ENCODE measurements at places on chromosomes 4 and X.

DNA sequence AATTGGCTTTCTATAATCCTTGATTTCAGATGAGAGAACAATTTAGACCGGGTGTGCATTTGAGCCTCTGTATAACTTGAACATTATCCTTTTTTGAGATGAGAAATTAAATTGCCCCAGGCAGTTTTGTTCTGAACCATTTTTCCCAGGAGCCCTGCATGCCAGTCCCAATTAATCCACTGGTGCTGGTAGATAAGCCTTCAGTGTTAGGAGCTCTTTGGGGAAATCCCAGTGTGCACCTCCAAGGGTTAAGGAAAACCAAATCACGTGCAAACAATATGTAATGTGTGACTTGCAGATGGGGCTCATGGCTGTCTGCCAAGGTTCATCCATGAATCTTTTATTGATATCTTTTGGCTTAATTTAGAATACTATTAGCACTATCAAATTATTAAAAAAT lies 43.2 kb downstream of the KIT start:
- no peak for DNase-seq

DNA sequence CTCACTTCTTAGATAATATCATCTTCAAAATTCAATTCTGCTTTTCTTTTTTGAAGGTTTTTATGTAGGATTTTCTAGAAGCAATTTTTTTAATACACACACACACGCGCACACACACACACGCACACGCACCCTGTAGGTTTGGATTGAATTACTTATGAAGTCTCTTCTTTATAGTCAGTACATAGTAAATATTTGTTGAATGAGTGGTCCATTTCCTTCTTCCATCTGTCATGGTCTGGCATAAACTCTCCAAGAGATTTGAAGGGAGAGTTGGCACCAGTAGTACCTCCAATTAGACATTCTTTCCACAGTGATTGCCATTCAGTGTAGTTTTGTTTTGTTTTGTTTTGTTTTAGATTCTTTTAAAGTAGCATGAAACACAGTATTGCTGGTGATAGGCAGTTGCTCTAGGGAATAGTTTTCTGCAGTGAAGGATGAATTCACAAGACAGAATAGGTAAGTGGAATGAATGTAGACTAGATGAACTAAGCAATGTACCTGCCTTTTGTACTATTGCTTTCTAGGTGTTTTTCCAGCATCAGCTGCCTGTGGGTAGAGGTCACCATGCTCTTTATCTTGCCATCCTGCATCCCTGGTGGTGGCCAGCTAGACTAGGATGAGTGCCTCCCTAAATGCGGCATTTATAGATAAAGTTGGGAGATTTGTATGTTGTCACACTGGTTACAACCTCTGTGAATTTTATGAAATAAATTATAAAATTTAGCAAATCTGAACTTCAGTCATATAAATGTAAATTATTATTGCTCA lies 20.5 kb downstream of the PDLIM5 start:
- no peak for DNase-seq

DNA sequence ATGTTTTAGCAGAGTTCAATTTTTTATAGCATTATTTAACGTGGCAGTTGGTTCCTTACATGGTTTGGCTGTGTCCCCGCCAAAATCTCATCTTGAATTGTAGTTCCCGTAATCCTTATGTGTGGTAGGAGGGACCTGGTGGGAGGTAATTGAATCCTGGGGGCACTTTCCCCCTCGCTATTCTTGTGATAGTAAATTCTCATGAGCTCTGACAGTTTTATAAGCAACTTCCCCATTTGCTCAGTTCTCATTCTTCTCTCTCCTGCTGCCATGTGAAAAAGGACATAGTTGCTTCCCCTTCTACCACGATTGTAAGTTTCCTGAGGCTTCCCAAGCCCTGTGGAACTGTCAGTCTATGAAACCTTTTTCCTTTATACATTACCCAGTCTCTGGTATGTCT lies 329.5 kb downstream of the GRIA2 start:
- DNase-seq = no peak

GRCh38 chr4:15885422-15885821 lies 53.1 kb downstream of the FGFBP1 start:
- DNase-seq = no peak

GRCh38 chr4:1683261-1683735 lies 815 bp downstream of the FAM53A start:
- DNase-seq = no peak

GRCh38 chr4:113101669-113102068 lies 52.2 kb downstream of the ANK2 start:
- no peak for DNase-seq

DNA sequence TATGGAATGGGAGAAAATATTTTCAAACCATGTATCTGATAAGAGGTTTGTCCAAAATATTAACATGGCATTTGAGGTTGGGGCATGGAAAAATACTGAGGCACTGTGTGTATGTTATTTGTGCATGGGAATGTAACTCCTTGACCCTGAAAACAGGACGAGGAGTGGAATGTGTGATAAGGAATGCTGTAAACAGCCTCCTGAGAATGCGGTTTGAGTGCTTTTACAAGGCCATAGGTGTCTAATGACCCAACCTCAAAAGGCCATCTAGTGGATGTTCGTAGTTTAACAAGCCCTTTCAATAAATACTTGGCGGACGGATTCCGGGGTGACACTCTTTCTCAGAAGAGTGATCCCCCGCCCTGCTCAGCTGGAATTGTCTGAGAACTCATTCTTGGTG lies 162.9 kb upstream of the USP9X start:
- DNase-seq = no peak

- DNase-seq = no peak
Observed at GRCh38 chr4:24569662-24570061, 14.7 kb downstream of the DHX15 start.

GRCh38 chr4:5992171-5992827 lies 25.9 kb downstream of the C4orf50 start:
- DNase-seq = no peak

- DNase-seq = no peak
Observed at GRCh38 chrX:46169808-46170207, 375.4 kb downstream of the ZNF674 start.

GRCh38 chr4:3041192-3042142 lies 32.9 kb downstream of the HTT-AS start:
- DNase-seq = peak; percentile 70

- no peak for DNase-seq
Observed at GRCh38 chr4:41258783-41259182, 2.1 kb downstream of the UCHL1 start.

GRCh38 chr4:8188085-8188484 lies 11.0 kb upstream of the SH3TC1 start:
- DNase-seq = no peak

DNA sequence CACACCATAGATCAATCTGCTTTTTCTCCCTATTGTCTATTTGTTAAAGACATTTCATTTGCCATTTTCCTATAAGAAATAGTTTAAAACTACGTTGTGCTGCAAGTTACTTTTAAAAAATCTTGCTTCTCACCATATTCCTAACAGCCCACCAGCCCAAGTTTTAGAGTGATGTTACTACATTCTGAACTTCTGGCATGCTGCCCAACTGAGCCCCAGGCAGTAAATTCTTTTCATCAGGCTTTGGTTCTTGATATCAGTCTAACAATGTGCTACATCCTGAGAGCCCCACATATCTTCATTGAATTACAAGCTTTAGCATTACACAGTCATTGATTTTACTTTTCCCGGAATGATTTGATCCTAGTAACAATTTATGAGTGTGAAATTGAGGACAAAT lies 283.8 kb upstream of the IL1RAPL1 start:
- no peak for DNase-seq

GRCh38 chr4:25694466-25694865 lies 38.8 kb downstream of the SLC34A2 start:
- DNase-seq = no peak

GRCh38 chr4:41814565-41814964 lies 66.0 kb upstream of the PHOX2B start:
- DNase-seq = no peak

- no peak for DNase-seq
Observed at GRCh38 chr4:55012363-55013230, 112.8 kb downstream of the KDR start.

DNA sequence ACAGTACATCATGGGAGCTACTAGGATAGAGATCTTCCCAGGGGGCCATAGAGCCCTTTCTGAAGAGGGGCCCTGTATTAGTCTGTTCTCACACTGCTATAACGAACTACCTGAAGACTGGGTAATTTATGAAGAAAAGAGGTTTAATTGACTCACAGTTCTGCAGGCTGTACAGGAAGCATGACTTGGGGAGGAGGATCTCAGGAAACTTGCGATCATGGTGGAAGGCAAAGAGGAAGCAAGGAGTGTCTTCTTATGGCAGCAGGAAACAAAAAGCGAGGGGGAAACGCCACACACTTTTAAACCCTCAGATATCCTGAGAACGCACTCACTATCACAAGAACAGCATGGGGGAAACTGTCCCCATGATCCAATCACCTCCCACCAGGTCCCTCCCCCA lies 4.2 kb upstream of the SLC9A6 start:
- no peak for DNase-seq

GRCh38 chrX:101749436-101749835 lies 89.8 kb upstream of the ARMCX2 start:
- DNase-seq = no peak

GRCh38 chr4:123706973-123707372 lies 310.4 kb downstream of the SPRY1 start:
- no peak for DNase-seq

DNA sequence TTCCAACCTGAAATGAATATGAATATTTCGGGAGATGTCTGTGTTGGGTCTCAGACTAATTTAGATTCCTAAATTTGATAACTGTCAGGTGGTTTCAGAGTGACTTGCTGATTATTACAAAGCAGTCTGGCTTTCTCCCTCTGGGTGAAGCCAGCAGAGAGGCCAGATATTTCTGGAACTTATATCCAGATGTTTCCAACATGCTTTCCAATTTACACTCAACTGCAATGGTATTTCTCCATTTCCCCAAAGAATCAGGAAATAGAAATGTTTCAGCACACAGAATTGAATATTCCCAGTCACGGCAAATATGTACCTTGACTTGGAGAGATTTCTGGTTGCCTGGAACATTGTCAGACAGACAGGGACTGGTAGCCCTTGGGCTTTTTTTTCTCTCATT lies 48.5 kb upstream of the EGFL6 start:
- no peak for DNase-seq

All from CD4-positive, alpha-beta T cell treated with Interleukin-15 for 1 hour (primary cell).